ENCODE measurements at places on chromosomes 12 and 14.

GRCh38 chr14:93994919-93995682 is 2.0 kb upstream of the CCDC197 start:
- no peak for DNase-seq

- no peak for DNase-seq
Measured at GRCh38 chr14:93200553-93200952, 6.3 kb downstream of the GON7 start.

DNA sequence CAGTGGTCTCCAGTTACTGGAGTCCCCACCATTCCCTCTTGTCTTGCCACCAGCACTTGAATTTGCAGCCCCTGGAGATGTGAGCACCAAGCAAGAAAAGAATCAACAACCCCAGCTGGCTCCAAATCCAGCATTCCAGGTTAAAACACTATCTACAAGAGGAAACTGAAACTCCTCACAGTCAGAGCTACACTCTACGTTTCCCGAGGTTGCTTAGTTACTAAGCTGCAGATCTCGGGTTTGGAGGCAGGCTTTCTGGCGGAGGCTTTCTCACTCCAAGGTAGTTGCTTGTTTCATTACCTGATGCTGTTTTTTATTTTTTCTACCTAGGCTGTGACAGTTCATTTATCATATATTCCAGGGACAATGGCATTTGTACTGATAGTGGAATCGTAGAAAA is 248.1 kb downstream of the GLT1D1 start:
- DNase-seq: no peak

DNA sequence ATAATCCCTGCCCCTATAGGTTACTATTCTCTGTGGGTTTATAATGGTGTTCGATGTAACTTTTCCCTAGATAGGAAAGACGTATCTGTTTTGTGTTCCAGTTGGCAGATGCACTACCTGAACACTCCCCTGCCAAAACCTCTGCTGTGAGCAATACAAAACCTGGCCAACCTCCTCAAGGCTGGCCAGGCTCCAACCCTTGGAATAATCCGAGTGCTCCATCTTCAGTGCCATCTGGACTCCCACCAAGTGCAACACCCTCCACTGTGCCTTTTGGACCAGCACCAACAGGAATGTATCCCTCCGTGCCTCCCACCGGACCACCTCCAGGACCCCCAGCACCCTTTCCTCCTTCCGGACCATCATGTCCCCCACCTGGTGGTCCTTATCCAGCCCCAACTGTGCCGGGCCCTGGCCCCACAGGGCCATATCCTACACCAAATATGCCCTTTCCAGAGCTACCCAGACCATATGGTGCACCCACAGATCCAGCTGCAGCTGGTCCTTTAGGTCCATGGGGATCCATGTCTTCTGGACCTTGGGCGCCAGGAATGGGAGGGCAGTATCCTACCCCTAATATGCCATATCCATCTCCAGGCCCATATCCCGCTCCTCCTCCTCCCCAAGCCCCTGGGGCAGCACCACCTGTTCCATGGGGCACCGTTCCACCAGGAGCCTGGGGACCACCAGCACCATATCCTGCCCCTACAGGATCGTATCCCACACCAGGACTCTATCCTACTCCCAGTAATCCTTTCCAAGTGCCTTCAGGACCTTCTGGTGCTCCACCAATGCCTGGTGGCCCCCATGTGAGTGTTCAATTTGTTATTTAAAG is 11.3 kb downstream of the MAPK1IP1L start:
- no peak for DNase-seq

DNA sequence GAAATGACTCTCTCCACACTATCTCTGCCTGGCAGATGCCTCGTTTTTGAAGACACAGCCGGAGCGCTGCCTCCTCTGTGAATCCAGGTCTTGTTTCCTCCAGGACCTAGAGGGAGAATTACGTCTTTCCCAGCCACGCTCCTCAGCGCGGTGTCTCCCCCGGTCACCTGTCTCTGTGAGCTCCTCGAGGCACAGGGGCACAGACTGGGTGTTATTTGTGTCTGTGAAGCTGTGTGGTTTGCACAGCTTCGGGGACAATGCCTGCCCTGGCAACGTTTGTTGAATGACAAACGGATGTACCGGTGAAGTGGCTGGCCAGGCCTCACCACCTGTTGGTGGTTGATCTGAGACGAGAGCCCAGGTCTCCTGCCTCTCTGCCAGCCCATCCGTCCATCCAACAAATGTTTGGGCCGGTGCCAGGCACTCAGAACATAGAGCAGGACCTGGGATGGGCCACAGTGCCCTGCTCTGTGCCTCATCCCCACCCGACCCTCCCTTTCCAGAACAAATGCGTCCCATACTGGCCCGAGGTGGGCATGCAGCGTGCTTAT is 6.1 kb downstream of the PTPN6 start:
- DNase-seq: no peak

GRCh38 chr12:57157588-57158173 is 10.3 kb upstream of the LRP1-AS start:
- no peak for DNase-seq

- DNase-seq: no peak
Measured at GRCh38 chr14:36747411-36748184, 85.9 kb downstream of the PAX9 start.

GRCh38 chr12:126949558-126949957 is 1317.4 kb upstream of the TMEM132C start:
- no peak for DNase-seq

DNA sequence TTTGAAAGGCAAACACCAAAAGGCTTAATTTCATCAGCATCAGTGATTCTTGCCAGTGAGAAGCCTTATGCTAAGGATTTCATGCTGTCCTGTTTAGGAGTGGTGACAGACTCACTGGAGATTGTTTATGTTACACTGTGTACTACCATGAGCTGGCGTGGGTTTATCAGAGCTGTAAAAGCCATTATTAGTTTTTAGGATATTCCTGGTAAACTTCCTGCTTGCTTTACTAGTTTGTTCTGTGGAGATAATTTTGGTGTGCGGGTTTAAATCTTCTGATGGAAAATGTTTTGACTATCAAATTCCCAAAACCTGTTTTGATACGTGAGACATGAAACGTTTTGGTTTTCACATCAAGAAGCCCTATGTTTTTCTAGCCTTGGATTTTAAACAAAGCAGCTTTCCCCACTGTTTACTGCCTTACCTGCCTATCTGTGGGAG is 15.2 kb downstream of the PPFIBP1 start:
- DNase-seq: no peak

- DNase-seq: no peak
Measured at GRCh38 chr12:3216726-3217682, 139.8 kb downstream of the TSPAN9 start.

DNA sequence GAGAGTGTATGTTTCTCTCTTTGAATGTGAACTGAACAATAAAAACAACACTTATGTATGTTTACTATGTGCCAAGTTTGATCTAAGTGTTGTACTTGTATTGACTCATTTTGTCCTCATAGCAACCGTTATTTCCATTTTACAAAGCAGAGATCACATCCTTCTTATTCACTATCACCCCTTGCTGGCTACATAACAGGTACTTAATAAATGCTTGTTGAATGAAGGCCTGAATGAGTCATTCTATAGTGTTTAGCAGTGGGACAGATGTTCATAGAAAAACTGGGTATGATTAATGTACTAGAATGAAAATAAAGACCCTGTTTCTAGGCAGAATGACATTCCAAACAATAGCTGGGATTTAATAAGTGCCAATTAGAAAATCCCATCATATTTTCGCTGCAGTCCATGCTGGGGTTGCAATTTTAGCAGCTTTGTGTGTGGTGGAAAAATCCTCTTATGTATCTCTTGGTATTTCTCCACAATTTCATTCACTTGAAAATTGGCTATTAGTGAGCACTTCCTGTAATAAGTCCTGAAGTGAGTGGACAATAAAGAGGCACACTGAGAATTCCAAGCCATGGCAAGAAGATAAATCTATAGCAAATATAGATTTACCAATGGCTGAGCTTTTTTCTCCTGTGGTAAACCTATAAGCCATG is 86.0 kb downstream of the FAR2 start:
- DNase-seq: no peak

GRCh38 chr14:101178184-101179072 is 274.9 kb upstream of the RTL1 start:
- DNase-seq: no peak

GRCh38 chr14:33551963-33552362 is 398.9 kb downstream of the EGLN3 start:
- no peak for DNase-seq

- no peak for DNase-seq
Measured at GRCh38 chr12:125540580-125541204, 475.5 kb downstream of the AACS start.

- DNase-seq: no peak
Measured at GRCh38 chr12:109538191-109538863, 35.0 kb downstream of the MMAB start.

DNA sequence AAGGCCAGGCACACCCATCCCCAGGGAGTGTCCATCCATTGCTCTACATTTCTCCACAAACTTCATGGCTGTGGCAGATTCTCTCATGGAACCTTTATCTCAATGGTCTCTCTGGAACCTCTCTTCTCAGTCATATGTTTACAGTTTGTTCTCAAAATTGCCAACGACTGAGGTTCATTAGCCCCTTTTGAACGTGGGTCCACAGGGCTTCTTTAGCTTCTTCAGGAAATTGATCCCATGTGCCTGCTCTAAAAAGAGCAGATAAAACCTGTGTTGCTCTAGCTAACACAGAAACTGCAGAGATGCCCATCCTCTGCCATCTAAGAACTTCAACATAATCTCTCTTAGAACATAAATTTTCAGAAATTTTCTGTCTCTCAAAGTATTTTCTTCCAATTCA is at the start of gene OR6C4:
Gene OR6C4 (plus strand): TSS at position 301 of the 400 bp plus-strand sequence. CDS start 1,625 bp downstream, outside the sequence.
- DNase-seq: no peak

DNA sequence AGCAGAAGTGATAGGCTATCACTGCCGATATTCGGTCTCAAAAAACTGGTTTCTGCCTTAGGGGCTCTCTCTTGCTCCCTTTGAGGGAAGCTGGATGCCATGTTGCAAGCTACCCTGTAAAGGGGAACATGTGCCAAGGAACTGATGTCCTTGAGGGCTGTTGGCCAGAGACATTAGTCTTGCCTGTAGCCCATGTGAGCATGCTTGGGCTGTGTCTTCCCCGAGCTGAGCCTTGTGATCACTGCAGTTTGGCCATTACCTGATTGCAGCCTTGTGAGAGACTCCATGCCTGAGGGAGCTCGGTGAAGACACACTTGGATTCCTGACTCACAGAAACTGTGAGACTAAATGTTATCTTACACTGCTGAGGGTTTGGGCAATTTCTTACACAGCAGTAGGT is 18.8 kb downstream of the RTRAF start:
- no peak for DNase-seq
